Suprapubic skin (tissue), 4 donors: ENCODE measurements at places on chromosomes 7 and 10.

DNA sequence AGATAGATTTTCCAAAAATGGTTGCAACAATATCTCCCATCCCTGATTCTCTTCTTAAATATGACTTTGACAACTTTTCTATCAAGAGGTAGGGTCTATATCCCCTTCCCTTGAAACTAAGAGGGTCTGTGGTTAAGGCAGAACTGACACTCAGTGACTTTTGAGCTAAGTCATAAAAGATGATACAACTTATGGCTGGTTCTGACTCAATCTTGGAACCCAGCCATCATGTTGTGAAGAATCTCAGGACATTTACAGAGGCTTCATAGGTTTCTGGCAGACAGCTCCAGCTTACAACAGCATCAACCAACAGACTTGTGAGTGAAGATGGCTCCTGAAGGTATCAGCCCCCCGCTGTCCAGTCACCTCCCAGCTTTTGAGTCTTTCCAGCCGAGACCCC is 203.5 kb downstream of the RNLS start:
- no peaks in the 10 kb centered on the region for H3K27me3 ChIP-seq
- no peak for DNase-seq
- H3K27ac ChIP-seq = no peak overlapping the region
- H3K4me3 ChIP-seq = no peak overlapping the region
- no peaks in the 10 kb centered on the region for H3K4me1 ChIP-seq

GRCh38 chr10:89302625-89303024 is 779 bp downstream of the IFIT2 start:
- H3K4me3 ChIP-seq = peak overlapping the region; percentile 54
- DNase-seq = no peak
- peaks cover 31% of the 10 kb centered on the region for H3K4me1 ChIP-seq
- H3K27ac ChIP-seq = peak overlapping the region; percentile 84

DNA sequence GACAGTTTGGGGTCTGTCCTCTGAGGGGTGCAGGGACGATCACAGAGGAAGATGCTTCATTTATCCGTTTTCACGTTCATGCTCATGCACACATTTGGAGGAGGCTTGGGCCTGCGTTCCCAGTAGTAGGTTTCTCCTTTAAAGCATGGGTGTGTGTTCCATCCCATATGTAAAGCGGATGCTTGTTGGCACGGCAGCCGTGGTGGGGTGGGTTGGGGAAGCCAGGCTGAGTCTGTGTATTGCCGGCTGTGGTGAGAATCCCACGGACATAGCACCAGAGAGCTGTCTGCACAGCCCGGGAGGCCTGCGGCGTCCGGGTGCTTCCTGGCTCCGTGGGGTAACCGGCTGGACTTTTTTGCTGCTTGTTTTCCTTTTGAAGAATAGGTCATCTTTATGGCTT is 440 bp downstream of the JAKMIP3 start:
- H3K27ac ChIP-seq = no peak overlapping the region
- H3K27me3 ChIP-seq = no peaks in the 10 kb centered on the region
- peak; percentile 76 for DNase-seq
- H3K36me3 ChIP-seq = no peaks in the 10 kb centered on the region

DNA sequence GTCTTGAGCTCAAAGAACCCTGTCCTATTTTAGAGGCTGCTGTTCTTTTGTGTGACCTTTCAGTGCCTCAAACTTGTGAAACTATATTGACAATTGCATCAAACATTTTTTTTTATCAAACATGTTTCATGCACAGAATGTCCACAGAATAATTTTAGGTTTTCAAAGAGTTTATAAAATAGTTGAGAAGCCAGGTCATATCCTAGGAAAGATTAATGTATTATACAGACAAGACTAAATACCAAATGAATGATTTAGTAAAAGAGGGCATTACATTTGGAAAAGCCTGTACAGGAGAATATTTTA is 67.0 kb downstream of the CDK6 start:
- H3K27me3 ChIP-seq = no peaks in the 10 kb centered on the region
- no peak for DNase-seq
- no peak overlapping the region for H3K4me3 ChIP-seq
- no peak overlapping the region for H3K27ac ChIP-seq

- H3K36me3 ChIP-seq = no peaks in the 10 kb centered on the region
- DNase-seq = no peak
- H3K4me3 ChIP-seq = peak overlapping the region; percentile 67
- no peaks in the 10 kb centered on the region for H3K27me3 ChIP-seq
Measured at GRCh38 chr7:130141161-130141883, 63.9 kb downstream of the TMEM209 start.

DNA sequence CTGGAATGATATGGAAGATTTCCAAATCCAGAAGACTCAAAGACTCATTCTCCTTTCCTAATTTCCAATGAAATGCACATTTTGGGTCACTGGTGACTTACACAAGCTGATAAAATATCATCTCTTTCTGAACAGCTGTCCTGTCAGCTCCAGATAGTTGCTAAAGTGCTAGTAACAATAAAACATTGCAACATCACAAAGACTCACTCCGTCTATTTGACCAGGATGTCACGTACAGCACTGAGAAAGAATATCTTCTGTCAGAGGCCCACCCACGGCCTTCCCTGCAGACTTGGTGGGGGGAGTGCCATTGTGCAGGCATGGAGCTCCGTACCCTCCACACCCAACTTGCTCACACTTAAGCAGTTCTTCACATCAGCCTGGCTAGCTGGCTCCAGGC is 78.9 kb upstream of the EGR2 start:
- H3K4me3 ChIP-seq = no peak overlapping the region
- H3K27ac ChIP-seq = no peak overlapping the region
- no peak for DNase-seq
- H3K36me3 ChIP-seq = no peaks in the 10 kb centered on the region
- no peaks in the 10 kb centered on the region for H3K4me1 ChIP-seq

GRCh38 chr10:72904806-72905205 is 11.3 kb downstream of the OIT3 start:
- no peaks in the 10 kb centered on the region for H3K27me3 ChIP-seq
- no peaks in the 10 kb centered on the region for H3K4me1 ChIP-seq
- H3K36me3 ChIP-seq = no peaks in the 10 kb centered on the region
- no peak overlapping the region for H3K27ac ChIP-seq

DNA sequence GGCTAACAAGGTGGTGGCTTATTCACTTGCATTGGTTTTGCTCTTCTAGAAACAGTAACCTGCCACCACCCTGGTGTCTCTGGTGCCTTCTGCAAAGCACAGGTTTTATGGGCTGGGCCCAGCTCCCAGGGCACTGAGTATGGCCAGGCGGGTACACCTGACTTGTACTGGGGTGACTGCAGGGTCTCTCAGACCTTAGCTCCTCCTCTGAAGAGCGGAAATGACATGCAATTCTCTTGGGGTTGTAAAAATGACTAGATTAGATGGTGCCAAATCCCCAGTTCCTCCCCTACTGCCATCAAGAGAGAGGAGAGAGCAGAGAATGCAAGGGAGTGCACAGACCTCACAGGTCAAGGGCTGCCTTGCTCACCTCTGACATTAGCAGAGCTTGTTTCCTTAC is 14.7 kb downstream of the ESYT2 start:
- no peaks in the 10 kb centered on the region for H3K36me3 ChIP-seq
- DNase-seq = no peak
- no peak overlapping the region for H3K4me3 ChIP-seq
- peak overlapping the region; percentile 94 for H3K27ac ChIP-seq

- no peaks in the 10 kb centered on the region for H3K27me3 ChIP-seq
- no peak overlapping the region for H3K4me3 ChIP-seq
- DNase-seq = no peak
- peaks cover 65% of the 10 kb centered on the region for H3K36me3 ChIP-seq
- H3K27ac ChIP-seq = no peak overlapping the region
- peaks cover 9% of the 10 kb centered on the region for H3K4me1 ChIP-seq
Measured at GRCh38 chr10:86918022-86918471, 39.4 kb downstream of the MMRN2 start.

GRCh38 chr10:23530079-23530478 is 91.2 kb downstream of the OTUD1 start:
- H3K27me3 ChIP-seq = no peaks in the 10 kb centered on the region
- H3K4me3 ChIP-seq = no peak overlapping the region
- no peak overlapping the region for H3K27ac ChIP-seq
- H3K4me1 ChIP-seq = no peaks in the 10 kb centered on the region
- H3K36me3 ChIP-seq = no peaks in the 10 kb centered on the region

- DNase-seq = no peak
- H3K27ac ChIP-seq = no peak overlapping the region
- no peak overlapping the region for H3K4me3 ChIP-seq
- no peaks in the 10 kb centered on the region for H3K36me3 ChIP-seq
Measured at GRCh38 chr10:23080262-23080661, 15.1 kb upstream of the MSRB2 start.

- no peak for DNase-seq
- H3K4me1 ChIP-seq = no peaks in the 10 kb centered on the region
- H3K4me3 ChIP-seq = no peak overlapping the region
- no peak overlapping the region for H3K27ac ChIP-seq
Measured at GRCh38 chr10:1594372-1595241, 142.7 kb downstream of the ADARB2 start.

DNA sequence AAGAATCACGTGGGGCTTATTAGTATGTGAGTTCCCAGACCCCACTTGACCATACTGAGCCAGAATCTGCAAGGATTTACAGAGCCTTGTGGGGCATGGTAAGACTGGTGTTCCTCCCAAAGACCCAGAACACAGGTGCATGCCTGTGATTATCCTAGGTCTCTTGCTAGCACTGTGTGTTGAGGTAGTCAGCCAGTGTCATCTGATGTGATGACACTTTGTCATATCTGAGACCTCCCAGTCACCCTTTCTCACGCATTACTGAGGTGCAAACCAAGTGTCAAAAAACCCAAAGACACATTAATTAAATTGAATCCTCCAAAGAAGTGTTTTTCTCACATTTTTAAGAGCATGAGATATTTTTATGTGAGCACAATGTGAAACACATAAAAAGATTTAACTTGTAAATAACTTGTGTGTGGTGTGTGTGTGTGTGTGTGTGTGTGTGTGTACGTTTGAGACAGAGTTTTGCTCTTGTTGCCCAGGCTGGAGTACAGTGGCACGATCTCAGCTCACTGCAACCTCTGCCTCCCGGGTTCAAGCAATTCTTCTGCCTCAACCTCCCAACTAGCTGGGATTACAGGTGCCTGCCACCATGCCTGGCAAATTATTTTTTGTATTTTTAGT is 162.0 kb upstream of the PRPS1L1 start:
- no peak overlapping the region for H3K27ac ChIP-seq
- H3K4me3 ChIP-seq = no peak overlapping the region
- H3K36me3 ChIP-seq = no peaks in the 10 kb centered on the region
- H3K4me1 ChIP-seq = no peaks in the 10 kb centered on the region
- H3K27me3 ChIP-seq = no peaks in the 10 kb centered on the region

- H3K4me3 ChIP-seq = no peak overlapping the region
- H3K36me3 ChIP-seq = peaks cover 46% of the 10 kb centered on the region
- H3K27ac ChIP-seq = no peak overlapping the region
- DNase-seq = no peak
Measured at GRCh38 chr7:149180722-149181449, 14.5 kb upstream of the ZNF282 start.

DNA sequence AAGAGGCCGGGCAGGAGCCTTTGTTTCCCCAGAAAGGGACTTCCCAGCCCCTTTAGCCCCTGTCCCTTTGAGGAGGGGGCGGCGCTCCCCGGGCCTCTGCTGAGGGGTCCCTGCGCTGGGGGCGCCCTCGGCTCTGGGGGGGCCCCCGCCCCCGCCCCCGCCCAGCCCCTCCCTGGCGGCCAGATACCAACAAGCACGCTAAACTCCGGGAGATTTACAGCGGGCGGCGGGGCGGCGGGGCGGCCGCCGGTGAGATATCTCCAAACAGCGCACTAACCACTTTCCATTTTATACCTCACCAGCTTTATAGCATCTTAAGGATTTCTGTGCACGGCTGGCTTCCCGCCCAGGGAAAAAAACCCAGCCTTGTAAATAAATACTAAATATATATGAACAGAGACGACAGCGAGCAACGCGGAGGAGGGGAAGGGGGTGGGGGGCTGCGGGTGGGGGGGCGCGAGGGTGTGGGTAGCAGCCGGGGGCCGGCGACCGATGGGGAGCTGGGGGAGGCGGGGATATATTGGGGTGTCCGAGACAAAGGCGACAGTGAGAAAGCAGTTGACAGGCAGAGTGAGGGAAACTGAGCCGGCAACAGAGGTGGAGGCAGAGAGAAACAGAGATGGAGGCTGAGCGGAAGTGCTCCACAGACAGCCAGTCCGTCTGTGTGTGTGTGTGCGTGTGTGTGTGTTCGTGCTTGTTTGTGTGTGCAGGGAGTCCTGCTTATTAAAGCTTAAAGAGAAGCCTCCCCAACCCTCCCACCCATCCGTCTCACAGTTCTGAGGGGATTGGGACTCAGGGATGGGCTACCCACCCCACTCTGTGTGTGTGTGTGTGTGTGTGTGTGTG is 85.8 kb downstream of the HIF1AN start:
- H3K27ac ChIP-seq = no peak overlapping the region
- no peak for DNase-seq
- H3K4me1 ChIP-seq = no peaks in the 10 kb centered on the region
- H3K4me3 ChIP-seq = no peak overlapping the region

GRCh38 chr7:77619314-77619713 is 76.9 kb upstream of the RSBN1L start:
- H3K27me3 ChIP-seq = no peaks in the 10 kb centered on the region
- no peaks in the 10 kb centered on the region for H3K4me1 ChIP-seq
- H3K4me3 ChIP-seq = no peak overlapping the region
- no peak for DNase-seq
- no peak overlapping the region for H3K27ac ChIP-seq
- H3K36me3 ChIP-seq = peaks cover 48% of the 10 kb centered on the region

DNA sequence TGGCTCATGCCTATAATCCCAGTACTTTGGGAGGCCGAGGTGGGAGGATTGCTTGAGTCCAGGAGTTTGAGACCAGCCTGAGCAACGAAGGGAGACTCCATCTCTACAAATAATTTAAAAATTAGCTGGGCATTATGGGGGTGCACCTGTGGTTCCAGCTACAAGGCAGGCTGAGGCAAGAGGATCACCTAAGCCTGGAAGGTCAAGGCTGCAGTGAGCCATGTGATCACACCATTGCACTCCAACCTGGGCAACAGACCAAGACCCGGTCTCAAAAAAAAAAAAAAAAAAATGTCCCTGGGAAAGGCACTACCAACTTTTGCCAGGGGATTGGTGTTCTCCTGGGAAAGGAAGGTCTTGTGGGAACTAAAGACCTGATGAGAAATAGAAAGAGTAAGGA is 134.2 kb upstream of the AUTS2 start:
- H3K4me3 ChIP-seq = no peak overlapping the region
- DNase-seq = no peak
- no peaks in the 10 kb centered on the region for H3K27me3 ChIP-seq
- no peak overlapping the region for H3K27ac ChIP-seq

GRCh38 chr10:21293518-21294356 is 231.7 kb downstream of the SKIDA1 start:
- no peak for DNase-seq
- H3K4me1 ChIP-seq = peaks cover 28% of the 10 kb centered on the region
- no peaks in the 10 kb centered on the region for H3K27me3 ChIP-seq

DNA sequence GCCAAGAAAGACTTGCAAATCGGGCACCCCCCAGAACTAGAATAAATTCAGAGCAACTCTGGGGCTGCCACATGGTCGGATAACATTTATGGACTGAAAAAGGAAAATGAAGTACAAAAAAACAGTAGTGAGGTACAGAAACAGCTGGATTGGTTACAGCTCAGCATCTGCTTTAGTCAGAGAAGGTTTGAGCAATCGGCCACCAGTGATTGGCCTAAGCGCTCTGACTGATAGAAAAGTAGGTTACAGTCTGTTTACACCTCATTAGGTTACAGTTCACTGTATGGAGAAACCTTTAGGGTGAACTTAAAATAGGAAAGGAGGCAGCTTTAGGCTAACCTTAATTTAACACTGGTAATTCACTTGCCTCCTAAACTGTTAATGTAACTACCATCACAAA is 102.0 kb upstream of the DKK1 start:
- no peaks in the 10 kb centered on the region for H3K4me1 ChIP-seq
- no peak for DNase-seq
- H3K27ac ChIP-seq = no peak overlapping the region
- no peaks in the 10 kb centered on the region for H3K27me3 ChIP-seq
- no peaks in the 10 kb centered on the region for H3K36me3 ChIP-seq
